ENCODE measurements at places on chromosomes 2 and 18. TPM values are rescaled to one million over a fixed set of nuclear protein-coding genes. Genes with fewer than 3 reads are reported as not detected.

DNA sequence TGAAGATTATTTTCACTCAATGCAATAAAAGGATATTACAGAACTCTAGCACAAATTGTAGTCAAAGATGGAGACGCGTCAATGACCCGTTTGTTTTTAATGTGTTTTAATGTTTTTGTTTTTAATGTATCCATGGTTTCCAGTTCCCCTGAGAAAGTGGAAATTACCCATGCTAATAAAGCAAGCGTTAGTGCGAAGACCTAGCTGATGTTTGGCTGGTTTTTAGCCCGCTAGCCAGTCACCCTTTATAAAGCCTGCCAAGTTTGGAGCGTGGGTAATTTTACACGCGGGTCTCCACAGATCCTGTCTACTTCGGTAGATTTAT, 430 bp upstream of the CHMP1B start:
- no peak for DNase-seq

GRCh38 chr2:135494503-135494902, 36.5 kb downstream of the ZRANB3 start:
- DNase-seq, result no peak

- DNase-seq, result no peak
Measured at GRCh38 chr2:70779911-70780545, 10.4 kb downstream of the FIGLA start.

The EGR4 gene
- 0.41 TPM for total RNA-seq

Measured in activated naive CD8-positive, alpha-beta T cell treated with anti-CD3 and anti-CD28 coated beads for 36 hours (primary cell).